B cell (primary cell): ENCODE measurements at places on chromosomes 16 and 17.

DNA sequence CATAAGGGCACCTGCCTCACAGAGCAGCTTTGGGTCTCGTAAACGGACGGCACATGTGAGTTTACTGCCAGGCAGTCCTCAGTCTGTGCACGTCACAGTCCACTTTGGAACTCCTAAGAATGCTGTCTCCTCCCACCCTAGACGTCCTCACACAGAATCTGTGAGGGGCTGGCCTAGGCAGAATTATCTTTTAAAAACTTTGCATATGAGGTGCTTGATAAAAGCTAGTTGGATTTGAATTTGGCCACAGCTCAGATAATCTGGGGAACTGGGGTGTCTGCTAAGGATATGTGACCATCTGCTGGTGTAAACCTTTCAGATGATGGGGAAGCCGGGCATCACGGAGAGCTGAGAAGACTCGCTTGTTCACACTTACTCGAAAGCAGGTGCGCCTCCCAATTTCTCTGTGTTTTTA is 64.4 kb downstream of the METRNL start:
- DNase-seq: no peak

- no peak for DNase-seq
These were observed 55.1 kb downstream of the STXBP4 start for GRCh38 chr17:55023626-55024025.

GRCh38 chr16:28491230-28491969 is 474 bp downstream of the CLN3 start:
- DNase-seq: no peak

GRCh38 chr16:4488499-4488967 is 12.3 kb downstream of the HMOX2 start:
- DNase-seq: no peak

DNA sequence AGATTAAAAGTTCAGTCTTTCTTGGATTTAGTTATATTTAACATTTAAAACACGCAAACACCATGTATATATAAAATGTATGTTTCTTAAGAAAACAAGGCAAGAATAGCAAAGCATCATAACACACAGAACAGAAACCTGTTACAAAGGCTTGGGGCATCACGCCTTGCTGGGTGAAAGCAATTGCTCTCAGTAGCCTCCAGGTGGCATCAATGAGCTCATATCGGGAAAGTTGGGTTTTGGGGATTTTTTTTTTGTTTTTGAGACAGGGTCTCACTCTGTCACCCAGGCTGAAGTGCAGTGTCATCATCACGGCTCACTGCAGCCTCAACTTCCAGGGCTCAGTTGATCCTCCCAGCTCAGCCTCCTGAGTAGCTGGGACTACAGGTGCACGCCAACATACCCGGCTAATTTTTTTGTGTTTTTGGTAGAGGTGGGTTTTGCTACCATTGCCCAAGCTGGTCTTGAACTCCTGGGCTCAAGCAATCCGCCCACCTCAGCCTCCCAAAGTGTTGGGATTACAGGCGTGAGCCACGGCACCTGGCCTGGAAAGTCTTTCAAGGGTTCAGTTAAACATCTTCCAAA is 56.9 kb downstream of the CYB5D2 start:
- peak; percentile 58 for DNase-seq

- DNase-seq: no peak
These were observed 556.6 kb upstream of the SALL1 start for GRCh38 chr16:51707666-51708065.

- DNase-seq: no peak
These were observed 81.6 kb upstream of the ZNF750 start for GRCh38 chr17:82921426-82921825.

DNA sequence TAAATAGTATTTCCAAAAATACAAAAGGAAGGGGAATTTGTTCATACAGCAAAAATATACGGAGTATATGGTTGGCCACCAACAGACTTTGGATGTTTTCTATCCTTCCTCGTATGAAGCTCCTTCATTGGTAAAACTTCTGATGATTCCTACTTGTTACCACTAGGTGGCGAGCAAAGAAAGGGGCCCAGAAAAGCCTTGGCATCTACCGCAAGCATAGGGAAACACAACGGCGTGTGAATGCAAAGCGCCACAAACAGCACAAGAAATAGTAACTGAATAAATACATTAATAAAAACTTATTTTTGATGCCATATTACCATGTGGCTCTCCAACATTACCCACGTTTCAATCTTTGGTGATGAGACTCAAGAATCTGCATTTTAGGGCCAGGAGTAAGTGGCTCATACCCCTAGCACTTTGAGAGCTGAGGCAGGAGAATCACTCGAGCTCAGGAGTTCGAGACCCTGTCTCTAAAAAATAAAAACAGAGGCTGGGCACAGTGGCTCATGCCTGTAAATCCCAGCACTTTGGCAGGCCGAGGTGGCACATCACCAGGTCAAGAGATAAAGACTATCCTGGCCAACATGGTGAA is 34.5 kb downstream of the YWHAE start:
- peak; percentile 85 for DNase-seq

DNA sequence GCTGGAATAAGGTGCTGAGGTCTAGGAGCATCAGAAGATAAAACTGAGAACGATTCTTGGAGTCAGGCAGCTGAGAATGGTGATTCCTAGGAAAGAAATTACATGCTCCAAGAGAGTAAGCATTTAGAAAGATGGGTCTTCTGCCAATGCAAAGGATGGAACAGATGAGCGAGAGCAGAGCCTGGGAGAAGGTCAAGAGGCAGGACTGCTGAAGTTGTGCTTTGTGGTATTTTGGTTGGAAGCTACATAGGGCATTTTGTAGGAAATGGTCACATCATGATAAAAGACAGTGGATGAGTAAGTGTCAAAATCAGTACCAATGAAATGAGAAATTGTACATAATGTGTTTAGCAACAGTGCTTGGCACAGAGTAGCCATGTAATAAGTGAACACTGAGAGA is 1.4 kb upstream of the CRYM start:
- DNase-seq: no peak

DNA sequence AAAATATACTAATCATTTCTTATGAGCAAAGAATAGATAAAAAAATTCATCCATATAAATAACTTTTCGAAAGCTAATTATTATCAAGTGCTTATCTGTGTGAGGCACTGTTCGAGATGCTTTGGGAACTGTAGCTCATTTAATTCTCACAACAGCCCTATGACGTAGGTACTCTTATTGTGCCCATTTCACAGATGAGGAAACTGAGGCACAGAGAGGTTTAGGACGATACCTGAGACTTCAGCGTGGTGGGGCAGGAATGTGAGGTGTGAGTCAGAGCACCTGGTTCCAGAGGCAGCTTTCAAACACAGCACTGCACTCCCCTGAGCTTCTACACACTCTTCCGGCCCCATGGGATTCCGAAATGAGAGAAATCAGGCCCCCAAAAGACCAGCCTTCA is 185.8 kb upstream of the HSBP1 start:
- DNase-seq: no peak

DNA sequence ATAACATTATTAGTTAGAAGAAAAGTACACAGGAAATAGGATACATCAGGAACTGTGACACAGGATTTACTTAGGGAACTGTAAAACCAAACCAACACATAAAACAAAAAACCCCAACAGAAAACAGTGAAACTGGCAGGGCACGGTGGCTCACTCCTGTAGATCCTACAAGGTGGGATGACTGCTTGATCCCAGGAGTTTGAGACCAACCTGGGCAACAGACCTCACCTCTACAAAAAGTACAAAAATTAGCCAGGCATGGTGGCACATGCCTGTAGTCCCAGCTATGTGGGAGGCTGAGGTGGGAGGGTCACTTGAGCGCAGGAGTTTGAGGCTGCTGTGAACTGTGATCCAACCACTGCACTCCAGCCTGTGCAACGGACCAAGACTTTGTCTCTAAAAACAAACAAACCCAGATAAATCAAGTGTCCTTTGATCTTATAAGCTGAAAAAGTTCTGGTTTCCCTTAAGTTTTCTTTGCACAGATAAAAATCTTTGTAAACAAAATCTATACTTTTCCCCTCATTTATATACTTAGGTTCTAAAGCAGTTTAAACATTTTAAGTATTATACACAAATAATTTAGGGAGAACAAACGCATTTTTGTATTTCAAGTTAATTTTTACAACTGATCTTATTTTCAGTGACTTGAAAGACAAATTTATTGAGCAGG is 111.5 kb upstream of the TOB1 start:
- DNase-seq: no peak

DNA sequence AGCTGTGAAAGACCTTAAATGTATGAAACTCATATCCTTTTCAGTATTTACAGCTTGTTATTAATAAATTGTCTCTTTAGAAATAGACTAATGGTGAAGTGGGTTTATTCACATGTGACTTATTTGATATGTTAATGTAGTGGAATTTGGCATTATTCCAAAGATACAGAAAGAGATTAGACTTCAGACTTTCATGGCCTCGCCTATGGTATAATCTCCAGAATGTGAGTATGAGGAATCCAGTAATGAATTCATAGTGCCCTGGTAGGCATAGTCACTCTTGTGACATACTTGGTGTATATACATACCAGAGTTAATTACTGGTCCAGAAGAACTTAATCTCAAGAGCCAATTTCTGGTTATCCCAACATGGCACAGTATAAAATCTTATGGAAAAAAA is 72.7 kb downstream of the OMG start:
- no peak for DNase-seq

- DNase-seq: peak; percentile 71
These were observed 616 bp downstream of the ACTG1 start for GRCh38 chr17:81511804-81512561.

DNA sequence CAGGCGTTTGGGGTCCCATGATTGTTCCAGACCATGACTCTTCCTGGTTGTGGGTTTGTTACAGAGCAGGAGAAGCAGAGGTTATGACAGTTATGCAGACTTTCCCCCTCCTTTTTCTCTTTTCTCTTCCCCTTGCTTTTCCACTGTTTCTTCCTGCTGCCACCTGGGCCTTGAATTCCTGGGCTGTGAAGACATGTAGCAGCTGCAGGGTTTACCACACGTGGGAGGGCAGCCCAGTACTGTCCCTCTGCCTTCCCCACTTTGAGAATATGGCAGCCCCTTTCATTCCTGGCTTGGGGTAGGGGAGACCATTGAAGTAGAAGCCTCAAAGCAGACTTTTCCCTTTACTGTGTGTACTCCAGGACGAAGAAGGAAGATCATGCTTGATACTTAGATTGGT is 7.9 kb upstream of the TACO1 start:
- DNase-seq: no peak

GRCh38 chr17:58253082-58253481 is 14.7 kb downstream of the LPO start:
- DNase-seq: no peak

DNA sequence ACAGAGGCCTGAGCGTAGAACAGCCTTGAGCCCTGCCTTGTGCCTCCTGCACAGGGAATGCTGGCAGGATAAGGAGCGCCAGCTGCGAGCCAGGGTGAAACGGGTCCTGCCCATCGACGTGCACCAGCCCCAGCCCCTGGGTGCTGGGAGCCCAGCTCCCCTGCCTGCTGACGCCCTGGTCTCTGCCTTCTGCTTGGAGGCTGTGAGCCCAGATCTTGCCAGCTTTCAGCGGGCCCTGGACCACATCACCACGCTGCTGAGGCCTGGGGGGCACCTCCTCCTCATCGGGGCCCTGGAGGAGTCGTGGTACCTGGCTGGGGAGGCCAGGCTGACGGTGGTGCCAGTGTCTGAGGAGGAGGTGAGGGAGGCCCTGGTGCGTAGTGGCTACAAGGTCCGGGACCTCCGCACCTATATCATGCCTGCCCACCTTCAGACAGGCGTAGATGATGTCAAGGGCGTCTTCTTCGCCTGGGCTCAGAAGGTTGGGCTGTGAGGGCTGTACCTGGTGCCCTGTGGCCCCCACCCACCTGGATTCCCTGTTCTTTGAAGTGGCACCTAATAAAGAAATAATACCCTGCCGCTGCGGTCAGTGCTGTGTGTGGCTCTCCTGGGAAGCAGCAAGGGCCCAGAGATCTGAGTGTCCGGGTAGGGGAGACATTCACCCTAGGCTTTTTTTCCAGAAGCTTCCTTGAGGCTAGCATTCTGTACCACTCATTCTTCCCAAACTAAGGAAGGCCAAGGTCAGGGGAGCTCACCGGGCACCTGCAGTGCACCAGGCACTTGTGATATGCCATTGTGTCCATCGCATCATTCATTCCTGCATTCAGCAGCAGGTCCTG is 1.9 kb downstream of the PNMT start:
- DNase-seq: no peak

GRCh38 chr16:75039941-75040340 is 41.1 kb downstream of the ZNRF1 start:
- DNase-seq: no peak

DNA sequence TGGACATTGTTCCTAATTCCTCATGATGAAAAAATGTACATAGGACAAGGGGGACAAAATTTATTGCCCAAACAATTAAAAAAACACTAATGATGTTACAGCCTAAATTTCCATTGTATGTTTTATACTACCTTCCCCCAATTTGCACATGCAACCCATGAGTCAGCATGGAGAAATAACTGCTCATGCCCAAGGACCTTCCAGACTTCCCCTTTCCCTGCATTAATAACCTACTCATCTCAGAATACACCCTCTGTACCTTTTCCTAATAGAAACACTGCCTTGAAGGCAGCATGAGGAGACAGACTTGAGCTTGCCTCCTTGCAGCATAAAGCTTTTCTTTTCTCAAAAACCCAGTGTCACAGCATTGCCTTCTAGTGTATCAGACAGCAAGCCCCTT is 2402.8 kb downstream of the TP53TG3F start:
- no peak for DNase-seq

- no peak for DNase-seq
These were observed 29.3 kb upstream of the MFSD6L start for GRCh38 chr17:8828517-8828875.

DNA sequence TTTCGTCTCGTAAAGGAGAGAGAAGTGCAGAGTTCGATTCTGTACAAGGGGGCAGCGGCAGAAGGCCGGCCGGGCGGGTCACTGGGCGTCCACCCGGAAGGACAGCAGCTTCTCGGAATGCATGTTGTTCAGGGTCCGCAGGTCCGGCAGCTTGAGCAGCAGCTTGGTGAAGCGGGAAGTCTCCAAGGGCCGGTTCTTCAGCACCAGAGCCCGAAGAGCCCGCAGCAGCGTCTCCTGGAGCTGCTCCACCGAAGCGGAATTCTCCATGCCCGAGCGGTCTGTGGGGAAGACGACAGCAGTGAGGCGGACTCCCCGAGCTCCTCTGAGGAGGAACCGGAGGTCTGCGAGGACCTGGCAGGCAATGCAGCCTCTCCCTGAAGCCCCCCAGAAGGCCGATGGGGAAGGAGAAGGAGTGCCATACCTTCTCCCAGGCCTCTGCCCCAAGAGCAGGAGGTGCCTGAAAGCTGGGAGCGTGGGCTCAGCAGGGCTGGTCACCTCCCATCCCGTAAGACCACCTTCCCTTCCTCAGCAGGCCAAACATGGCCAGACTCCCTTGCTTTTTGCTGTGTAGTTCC is 7.3 kb downstream of the NR1D1 start:
- DNase-seq: no peak
